ENCODE measurements at places on chromosomes 11 and 22.
A peak's percentile ranks its signal among the peaks of the same experiment; 100 is the strongest.

DNA sequence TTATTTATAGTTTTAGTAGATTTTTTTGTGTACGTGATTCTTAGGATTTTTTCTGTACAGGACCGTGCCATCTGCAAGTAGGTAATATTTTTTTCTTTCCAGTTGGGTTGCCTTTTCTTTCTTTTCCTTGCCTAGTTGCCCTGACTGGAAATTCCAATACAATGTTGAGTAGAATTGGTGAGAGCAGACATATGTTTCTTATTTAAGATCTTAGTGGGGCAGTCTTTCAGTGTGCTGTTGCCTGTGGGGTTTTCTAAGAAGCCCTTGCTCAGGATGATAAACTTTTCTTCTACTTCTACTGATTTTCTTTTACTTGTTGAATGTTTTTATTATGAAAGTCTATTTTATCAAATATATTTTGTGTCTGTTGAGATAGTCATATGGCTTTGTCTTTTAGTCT lies 33.0 kb downstream of the ATXN10 start:
- DNase-seq, result no peak

DNA sequence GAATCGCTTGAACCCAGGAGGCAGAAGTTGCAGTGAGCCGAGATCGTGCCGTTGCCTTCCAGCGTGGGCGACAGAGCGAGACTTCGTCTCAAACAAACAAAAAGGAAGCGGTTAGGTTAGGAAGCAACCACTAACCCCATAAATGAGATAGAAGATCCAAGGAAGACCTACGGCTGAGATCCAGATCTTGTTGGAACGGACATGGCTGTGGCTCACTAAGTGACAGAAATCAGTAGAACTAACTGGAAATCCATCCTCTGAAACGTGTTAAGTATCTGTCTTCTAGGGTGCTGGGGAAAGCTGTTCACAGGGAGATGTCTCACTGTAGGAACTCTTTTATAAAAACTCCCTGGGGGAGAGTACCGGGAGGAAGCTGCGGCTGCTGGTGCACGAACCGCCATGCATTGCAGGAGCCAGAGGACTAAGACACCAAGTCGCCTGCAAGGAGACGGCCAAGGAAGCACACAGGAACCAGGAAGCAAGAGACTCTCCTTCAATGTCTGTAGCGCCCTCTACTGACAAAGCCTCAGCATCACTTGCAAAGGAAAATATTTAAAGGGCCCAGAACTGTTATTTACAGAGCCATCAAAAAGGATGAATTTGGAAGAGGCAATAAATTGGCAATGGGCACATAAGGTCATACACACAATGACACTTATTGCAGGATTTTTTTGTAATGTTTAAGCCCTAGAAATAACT lies 16.9 kb upstream of the SPTY2D1 start:
- DNase-seq, result no peak

DNA sequence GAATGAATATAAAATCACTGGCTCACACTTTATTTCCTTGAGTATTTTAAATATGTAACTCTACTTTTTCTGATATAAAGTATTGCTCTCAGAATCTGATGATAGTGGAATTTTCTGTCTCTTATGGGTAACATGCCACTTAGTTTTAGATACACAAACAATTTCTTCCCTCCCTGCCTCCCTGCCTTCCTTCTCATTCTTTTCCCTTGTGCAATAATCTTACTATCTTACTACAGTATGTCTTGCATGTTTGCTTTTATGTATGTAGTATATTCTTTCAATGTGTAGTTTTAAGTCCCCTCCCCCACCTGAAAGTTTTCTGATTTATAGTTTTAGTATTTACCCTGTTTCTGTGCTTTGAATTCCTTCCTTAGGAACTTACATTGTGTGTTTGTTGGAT lies 48.4 kb downstream of the INSC start:
- no peak for DNase-seq

DNA sequence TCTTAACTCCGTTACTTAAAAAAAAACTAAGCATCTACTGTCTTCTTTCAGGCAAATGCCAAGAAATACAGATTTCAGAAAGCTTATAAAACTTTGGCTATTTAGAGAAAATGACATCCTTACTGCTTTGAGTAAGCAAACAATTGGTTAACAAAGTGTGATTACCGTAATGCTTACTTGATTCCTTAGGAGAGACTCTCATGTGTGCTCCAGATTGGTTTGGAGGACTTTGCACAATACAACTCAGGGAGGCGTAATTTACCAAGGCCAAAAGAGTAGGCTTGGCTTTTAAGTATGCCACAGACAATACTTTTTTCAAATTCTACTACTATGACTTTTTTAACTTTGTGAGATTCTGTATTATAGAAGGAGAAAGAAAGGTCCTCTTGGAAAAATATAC lies 76.9 kb upstream of the ALKBH3 start:
- DNase-seq, result no peak

- no peak for DNase-seq
These were observed 88.5 kb downstream of the TRIM44 start for GRCh38 chr11:35750981-35751663.

- no peak for DNase-seq
These were observed 397.6 kb downstream of the BUD13 start for GRCh38 chr11:116375221-116375620.

- peak; percentile 12 for DNase-seq
These were observed 45.3 kb upstream of the NECTIN1 start for GRCh38 chr11:119774172-119774763.

DNA sequence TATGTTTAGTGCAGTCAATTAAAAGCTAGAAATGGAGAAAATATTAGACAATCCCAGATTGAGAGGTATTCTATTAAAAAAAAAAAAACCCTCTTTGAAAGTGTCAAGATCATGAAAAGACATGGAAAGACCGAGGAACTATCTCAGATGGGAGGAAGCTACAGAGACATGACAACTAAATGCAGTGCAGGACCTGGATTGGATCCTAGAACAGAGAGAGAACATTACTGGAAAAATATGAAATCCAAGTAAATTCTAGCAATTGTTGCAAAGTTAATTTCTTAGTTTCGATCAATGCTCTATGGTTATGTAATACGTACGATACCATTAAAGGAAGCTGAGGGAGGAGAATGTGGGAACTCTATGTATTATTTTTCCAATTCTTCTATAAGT lies 43.2 kb downstream of the SLC1A2 start:
- DNase-seq, result no peak

All from kidney glomerular epithelial cell (primary cell).